ENCODE measurements at places on chromosomes 2 and 18. TPM values are rescaled to one million over a fixed set of nuclear protein-coding genes. Genes with fewer than 3 reads are reported as not detected.
A peak's percentile ranks its signal among the peaks of the same experiment; 100 is the strongest.

DNA sequence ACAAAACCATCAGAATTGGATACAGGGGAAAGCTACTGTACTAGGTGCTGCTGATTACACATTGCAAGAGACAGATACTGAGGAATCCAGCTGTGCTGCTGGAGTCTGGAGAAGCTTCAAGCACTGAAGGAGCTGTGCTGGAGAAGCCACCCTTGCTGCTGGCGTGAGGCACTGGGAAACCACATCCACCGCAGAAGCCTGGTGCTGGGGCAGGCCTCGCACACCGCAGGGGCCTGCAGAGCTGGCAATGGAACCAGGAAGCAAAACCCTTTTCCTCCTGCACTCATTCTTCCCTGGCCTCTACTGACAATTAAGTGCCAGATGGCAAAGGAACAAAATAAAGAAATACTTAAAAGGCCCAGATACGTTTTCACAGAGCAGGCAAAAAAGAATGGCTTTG, 94.4 kb upstream of the MSH6 start:
- DNase-seq, result peak; percentile 2

DNA sequence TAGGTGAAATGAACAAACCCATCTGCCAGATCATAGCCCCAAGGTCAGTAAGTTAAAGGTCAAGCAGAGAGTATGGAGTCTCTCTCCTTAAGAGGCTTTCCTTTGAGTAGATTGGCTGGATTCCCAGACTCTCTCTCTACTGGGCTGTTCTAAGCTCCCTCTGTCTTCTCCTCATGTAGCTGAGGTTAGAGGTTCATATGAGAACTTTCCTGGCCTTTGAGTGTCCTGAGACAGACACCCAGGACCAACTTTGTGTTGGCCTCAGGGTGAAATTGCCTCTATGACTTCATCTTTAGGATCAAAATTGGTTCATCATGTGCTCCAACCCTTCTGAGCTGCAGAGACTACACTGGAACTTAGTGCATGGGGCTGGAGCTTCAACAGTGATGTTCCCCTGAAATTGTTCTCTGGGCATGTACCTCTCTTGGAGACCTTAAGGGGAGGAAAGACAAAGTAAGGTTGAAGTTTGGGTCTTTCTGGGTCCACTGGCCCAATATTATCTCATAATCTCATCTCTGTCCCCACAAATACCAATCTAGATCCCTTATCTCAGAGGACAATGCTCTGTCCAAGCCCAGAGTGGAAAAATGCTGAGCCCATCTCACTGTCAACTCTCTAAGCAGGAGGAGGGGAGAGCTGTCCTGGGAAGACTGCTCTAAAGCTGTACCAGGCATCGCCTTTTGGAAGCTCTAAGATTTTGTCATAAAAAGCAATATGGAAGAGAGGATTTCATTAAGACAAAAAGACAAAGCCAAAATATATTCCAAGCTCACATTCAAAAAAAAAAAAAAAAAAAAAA, 177.3 kb upstream of the ARL4C start:
- peak; percentile 36 for DNase-seq

GRCh38 chr2:37896319-37896718, 28.8 kb upstream of the RMDN2 start:
- no peak for DNase-seq

DNA sequence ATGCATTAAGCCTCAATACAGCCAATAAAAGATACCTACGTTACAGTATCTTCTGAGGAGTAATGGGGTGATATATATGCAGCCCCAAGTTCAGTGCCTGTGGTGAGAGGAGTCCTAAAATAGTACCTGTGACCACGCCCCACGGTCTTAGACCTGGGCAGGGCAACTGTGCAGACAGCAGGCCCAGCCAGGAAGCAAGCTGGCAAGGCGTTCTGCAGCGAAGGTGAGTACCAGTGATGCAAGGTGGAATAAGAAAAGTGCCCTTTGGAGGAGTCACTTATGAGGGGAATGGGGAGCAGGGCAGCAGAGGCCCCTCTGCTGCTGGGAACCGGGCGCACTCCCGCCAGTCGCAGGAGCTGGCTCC, 12.7 kb upstream of the MAP3K2 start:
- no peak for DNase-seq

The RAB27B gene
- total RNA-seq, result 1.7 TPM

GRCh38 chr2:171210864-171211431, 50.3 kb upstream of the TLK1 start:
- no peak for DNase-seq

The SCG2 gene
- 3.4 TPM for total RNA-seq
